ENCODE measurements at places on chromosomes 3 and 15.
A peak's percentile ranks its signal among the peaks of the same experiment; 100 is the strongest.

GRCh38 chr15:68423359-68424296, 8.3 kb downstream of the ITGA11 start:
- no peak for DNase-seq

DNA sequence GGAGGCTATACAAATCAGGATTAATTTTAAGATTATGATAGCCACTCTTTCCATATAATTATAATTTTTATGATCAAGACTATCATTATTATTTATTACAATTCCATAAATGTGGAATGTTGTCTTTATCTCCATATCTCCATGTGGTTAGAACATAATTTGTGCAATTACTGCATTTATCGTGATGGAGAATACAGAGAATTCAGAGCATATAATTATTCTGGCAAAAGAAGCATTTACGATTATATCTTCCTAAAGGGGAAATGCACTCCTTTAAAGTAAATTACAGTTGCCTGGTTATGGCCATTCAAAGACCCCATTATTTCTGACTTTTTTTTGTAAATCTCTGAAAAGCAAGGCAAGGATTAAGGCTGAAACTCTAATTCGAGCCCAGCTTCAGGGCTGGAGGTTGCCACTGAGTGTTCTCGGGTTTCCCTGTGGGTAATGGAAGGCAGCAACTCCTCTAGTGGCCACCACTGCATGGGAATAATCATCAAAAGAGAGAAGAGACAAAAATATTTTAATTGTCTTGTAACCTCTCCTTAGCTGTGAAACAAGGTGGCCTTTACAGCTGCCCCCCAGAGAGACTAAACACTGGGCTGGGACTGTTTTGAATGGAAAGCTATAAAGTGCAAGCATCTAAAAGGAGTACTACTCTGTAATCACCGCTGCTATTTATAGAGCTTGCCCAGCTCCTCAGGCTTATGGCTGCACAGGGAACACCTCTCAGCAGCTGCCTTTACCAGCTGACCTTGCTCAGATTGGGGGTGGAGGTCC, 59.8 kb upstream of the PRTG start:
- no peak for DNase-seq

GRCh38 chr3:145857956-145858355, 303.0 kb downstream of the PLOD2 start:
- no peak for DNase-seq

DNA sequence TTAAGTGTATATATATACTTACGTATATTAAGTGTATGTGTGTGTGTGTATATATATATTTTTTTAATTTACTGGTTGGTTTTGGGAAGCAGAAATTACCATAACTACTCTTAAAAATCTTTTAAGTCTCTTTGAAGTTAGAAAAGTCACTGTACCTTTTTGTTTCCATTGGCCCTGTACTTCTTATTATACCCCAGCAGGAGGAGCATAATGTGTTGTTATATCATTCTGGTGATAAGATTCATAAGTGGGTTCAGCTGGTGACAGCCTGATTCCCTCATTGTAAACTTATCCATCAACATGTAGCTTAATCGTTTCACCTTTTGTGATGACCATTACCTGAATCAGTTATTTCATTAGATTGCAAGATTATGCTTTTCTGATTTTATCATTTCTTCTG, 30.8 kb downstream of the MLH1 start:
- DNase-seq, result peak; percentile 40

DNA sequence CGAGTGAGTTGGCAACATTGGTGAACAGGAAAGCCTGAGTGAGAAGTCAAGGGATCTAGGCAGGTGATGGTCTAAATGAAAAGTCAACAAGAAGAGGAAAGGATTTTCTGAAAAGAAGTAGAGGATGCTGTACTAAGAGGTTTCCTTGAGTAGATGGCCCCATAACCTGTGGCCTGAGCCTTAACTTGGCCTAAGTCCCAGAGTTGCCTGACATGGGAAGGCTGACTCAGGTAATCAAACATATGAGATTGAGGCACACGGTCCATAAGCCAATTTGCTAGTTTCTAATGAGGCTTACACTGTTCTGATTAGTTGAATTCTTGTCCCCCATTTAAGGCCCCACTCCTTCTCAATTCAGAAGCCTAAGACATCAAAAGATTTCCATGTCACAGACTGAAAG, 262.5 kb upstream of the LMCD1 start:
- DNase-seq, result no peak

GRCh38 chr3:32816439-32817256, 1.1 kb upstream of the TRIM71 start:
- peak; percentile 9 for DNase-seq

- no peak for DNase-seq
These were observed 24.6 kb upstream of the GATA2 start for GRCh38 chr3:128517648-128518047.

- DNase-seq, result peak; percentile 6
These were observed 81.4 kb downstream of the XRN1 start for GRCh38 chr3:142366434-142366833.

DNA sequence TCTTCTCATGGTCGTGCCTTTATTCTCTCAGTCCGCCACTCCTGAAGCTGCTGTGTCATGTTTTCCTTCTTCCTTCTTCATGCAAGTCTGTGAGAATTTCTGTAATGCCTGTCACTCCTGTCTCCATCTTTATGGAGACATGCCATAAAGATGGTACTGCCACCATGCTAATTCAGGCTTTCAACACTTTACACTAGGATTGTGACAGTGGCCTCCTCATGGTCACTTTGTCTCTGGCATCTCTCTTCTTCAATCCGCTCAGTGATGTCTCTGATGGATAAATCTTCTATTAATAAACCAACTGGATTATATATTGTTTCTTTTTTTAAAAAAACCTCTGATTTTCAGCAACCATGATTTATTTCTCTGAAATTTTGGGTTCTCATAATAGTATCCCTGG, 18.1 kb downstream of the PPM1L start:
- no peak for DNase-seq

DNA sequence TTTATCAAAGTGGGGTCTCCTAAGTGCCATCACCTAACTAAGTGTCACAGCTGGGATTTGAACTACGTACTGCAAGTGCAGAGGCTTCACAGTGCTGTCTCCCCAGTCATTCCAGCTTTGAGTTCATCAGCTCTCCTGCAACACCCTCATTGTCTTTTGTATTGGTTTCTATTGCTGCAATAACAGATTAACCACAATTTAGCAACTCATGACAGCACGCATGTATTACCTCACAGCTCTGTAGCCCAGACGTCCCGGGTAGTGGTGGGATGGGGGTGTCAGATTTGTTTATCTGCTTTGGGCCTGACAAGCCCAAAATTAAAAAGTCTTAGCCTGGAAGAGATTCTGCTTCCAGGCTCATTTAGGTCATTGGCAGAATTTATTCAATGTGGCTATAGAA, 220.5 kb upstream of the LRRN1 start:
- DNase-seq, result no peak

DNA sequence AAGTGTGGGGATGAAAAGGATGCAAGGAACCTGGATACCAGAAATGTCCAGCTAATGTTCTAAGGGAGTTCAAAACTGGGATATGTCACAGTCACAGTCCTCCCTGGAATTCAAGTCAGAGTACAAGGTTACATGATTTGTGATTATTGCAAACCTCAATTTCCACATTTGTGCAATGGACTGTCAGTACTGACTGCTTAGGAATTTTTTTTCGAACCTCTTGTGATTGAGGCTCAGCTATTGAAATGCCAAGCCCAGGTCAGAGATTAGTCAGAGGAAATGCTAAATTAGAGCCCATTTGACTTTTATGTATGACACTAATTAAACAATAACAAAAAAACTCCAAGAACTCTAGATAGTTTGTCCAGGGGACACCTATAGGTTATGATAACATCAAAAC, 210.2 kb downstream of the THSD4 start:
- DNase-seq, result peak; percentile 59

DNA sequence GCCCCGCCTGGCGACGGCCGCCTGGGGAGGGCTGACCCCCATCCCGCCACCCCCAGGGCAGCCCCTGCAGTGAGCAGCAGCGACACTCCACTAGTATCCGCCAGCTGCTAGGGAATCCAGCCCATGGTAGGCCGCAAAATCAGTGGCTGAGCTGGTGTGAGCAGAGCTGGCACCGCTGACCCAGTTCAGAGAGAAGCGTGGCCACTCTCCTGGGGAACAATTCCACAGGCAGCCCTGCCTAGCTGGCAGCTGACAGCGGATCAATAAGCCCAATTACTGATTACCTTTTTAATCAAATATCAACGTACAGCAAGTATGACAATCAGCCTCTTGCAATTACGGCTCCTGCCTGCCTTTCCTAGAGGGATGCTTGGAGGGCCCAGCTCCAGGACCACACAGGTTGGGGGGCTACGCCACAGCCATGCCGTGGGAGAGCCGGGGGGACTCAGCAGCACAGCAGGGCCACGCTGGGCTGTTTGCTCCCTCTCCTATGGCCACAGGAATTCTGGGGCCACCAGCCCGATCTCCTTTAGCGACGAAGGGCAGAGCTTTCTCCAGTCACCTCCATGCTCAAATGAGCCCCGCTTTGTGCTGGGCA, 13.9 kb downstream of the DNAJB8 start:
- no peak for DNase-seq

DNA sequence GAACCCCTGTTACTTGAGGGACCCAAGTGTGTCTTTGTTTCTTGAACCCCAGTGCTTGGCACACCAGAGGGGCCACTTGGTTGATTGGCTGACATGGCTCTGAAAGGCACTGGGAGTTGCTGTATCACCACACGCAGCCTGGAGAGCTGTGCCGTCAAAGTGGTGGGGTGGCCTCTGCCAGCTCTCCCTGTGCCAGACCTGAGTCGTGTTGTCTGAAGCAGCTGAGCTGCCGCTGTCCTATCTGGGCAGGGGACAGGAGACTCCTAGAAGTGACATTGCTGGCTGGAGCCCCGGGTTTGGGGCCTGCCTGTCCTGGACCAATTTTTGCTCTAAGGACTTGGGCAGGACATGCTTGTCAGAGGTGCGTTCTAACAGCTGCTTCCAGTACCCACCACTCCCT, 5.5 kb upstream of the SNX22 start:
- DNase-seq, result no peak

- peak; percentile 60 for DNase-seq
These were observed 95.1 kb upstream of the PDZRN3 start for GRCh38 chr3:73719861-73720260.

DNA sequence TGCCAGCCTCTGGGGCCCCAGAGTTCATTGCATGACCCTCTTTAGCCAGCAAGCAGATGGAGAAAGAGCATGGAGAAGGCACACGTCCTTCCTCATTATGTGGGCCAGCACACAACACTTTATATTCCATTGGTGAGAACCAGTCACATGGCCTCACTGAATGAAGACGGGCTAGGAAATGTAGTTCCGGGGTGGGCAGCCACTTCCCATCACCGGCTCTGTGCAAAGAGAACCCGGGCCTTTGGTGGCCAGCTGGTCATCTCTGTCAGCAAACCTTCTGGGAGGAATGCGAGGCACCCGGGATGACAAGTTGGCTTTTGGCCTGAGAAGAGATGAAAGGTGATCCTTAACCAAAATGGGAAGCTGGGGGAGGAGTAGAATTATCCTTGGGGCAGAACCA, 90.2 kb upstream of the VGLL4 start:
- DNase-seq, result no peak

DNA sequence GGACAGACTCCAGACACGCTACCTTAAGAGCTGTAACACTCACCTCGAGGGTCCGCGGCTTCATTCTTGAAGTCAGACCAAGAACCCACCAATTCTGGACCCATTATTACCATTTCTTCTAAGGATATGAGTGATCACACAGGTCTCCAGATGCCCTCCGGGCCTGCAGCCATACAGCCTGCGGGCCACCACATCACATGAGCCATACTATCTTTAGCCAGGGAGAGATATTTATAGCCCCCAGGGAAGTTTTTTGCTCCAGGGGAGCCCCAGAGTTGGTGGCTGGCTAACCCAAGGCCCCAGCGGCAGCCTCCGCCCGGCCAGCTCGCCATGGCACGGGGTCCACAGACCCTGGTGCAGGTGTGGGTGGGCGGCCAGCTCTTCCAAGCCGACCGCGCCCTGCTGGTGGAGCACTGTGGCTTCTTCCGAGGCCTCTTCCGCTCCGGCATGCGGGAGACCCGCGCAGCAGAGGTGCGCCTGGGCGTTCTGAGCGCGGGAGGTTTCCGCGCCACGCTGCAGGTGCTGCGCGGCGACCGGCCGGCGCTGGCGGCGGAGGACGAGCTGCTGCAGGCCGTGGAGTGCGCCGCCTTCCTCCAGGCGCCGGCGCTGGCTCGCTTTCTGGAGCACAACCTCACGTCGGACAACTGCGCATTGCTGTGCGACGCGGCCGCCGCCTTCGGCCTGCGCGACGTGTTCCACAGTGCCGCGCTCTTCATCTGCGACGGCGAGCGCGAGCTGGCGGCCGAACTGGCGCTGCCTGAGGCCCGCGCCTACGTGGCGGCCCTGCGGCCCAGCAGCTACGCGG, at the start of gene KBTBD13:
TSS of gene KBTBD13 (plus strand) at position 261 of the 805 bp plus-strand sequence. CDS start at position 331, 70 bp downstream.
- no peak for DNase-seq

DNA sequence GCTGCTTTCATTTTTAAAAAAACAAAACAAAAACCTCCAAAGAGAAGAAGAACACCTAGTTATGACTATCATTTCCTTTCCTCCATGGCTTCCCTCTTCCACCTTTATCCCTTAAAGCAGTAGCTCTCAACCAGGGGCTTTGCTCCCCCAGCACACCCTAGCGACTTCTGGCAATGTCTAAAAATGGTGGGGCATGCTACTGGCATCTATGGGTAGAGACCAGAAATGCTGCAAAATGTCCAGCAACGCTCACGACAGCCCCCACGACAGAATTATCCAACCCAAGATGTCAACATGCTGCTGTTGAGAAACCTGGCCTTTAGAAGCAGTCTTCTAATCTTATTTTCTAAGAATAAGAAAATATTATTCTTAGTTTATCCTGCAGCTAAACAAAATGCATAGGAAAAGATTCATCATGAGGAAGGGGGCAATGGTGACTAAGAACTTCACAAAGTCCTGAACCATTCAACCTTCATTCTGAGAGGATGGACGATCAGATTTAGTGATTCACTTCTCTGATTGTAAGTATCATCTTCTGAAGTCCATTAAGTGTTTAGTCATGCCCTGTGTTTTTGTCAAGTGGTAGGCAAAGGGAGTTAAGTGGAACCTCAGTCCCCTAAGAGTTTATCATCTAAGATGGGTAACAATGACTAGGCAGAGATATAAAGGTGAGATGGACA, 81.7 kb downstream of the CCNL1 start:
- peak; percentile 73 for DNase-seq

- DNase-seq, result peak; percentile 82
These were observed 459.4 kb upstream of the TPRG1 start for GRCh38 chr3:188712248-188712924.

GRCh38 chr3:59992578-59992977, 942.8 kb upstream of the CFAP20DC start:
- no peak for DNase-seq

GRCh38 chr3:151722856-151723255, 10.9 kb upstream of the AADACL2 start:
- DNase-seq, result no peak

Data from fibroblast of mammary gland (primary cell).